Transverse colon (tissue), 4 donors: ENCODE measurements at places on chromosomes 16 and 17.
A peak's percentile ranks its signal among the peaks of the same experiment; 100 is the strongest.

GRCh38 chr16:65697521-65697920 is 575.7 kb upstream of the CDH11 start:
- no peak for DNase-seq

DNA sequence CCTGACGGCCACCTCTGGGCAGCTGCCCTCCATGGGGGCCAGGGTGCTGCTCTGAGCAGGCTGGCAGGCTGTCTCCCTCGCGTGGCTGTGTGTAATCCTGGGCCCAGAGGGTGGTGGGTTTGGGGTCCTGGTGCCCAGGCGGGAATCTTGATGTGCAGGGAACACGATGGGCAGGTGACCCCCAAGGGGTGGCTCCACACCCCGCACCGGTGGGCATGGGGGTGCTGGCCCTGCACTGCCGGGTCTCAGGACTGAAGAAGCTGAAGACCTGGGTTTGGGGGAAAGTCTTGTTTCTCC is 8.6 kb downstream of the CHMP6 start:
- no peak for DNase-seq

- no peak for DNase-seq
These were observed 26.7 kb downstream of the ABCA5 start for GRCh38 chr17:69300222-69300621.

GRCh38 chr17:42077755-42078154 is 20.5 kb downstream of the ZNF385C start:
- DNase-seq: no peak

- DNase-seq: no peak
These were observed 441.1 kb upstream of the RBFOX1 start for GRCh38 chr16:6891496-6891895.

DNA sequence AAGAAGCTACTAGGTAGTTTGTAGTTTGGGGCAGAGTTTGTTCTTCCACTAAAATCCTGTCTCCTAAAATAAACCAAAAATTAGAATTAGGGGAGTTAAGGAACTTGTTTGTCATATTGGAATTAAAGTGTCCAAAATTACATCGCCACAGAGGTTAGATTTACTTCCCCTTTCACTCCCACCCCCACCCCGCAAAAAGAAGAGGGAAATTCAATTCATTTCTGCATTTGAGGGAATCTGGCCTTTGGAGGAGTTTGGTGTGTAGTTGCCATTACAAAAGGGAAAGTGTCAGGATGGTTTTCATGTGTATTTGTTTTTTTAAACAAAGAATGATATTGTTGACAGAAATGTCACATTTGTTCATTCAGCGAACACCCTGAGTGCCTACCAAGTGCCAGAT is 5.8 kb downstream of the TMEM97 start:
- DNase-seq: no peak

GRCh38 chr16:64870859-64871258 is 251.0 kb downstream of the CDH11 start:
- DNase-seq: no peak

DNA sequence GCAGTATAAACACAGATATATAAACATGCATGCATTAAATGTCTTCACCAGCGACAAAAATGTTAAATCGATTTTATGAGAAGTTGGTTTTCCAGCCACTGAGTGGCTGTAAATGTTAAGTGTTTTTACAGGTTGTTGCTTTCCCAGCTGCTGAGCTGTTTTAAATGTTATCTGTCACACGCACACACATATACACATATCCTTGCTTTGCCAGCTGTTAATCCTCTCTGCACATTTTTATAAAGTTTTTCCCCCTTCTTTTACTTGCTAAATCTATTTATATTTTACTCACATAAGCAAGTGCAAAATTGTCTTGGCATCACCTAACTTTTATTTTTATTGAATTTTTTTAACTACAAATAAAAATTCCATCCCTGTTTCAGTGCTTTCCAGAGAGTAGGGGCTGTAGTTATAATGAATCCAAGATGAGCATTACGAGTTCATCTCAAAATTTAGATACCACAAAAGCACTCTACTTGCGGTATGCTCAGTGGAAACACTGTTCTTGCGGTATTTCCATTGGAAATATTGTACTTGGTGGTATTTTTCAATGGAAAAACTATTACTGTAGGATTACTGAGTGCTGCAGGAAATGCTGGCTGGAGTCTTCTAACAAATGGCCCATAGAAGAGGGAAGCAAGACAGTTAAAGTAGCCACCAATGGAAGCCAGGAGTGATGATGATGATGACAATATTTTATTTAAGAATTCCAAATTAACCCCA is 124.9 kb upstream of the KCNJ16 start:
- DNase-seq: no peak

- no peak for DNase-seq
These were observed 15.9 kb downstream of the MINK1 start for GRCh38 chr17:4849011-4849536.

- no peak for DNase-seq
These were observed 25.8 kb upstream of the GINS3 start for GRCh38 chr16:58366247-58367031.

GRCh38 chr16:80948886-80949493 is 57.7 kb downstream of the CMC2 start:
- DNase-seq: peak; percentile 28

DNA sequence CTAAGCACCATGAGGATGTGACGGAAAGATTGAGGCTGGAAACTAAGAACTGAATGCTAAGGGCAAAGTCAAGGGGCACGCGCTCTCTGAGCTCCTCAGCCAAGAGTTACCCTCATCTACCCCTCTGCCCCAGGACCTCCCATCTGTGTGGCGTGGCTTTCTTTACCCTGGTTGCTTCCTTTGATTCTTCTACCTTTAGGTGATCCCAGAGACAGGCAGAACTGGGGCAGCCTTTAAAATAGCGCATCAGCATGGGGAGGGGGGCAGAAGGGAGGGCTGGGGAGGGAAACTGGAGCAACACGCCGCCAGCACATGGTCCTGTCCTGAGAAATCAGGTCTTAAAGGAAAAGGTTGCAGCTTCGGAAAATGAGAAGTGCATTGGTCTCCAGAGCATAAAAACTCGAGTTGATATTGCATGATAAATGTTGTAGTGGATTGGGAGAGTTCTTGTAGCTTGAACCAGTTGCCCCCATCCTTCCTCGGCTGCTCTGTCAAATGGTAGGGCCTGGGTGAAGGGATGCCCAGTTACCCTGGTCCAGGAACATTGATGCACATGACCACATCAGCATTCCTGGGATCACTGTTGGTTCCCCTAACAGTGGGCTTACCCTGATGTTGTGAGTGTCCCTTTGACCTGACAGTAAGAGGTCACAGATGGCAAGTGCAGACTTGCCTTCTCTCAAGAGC is 29.7 kb downstream of the LDHD start:
- DNase-seq: no peak

GRCh38 chr16:30484887-30485286 is 12.3 kb downstream of the ITGAL start:
- DNase-seq: no peak

- no peak for DNase-seq
These were observed 26.3 kb upstream of the APOH start for GRCh38 chr17:66255527-66255971.

DNA sequence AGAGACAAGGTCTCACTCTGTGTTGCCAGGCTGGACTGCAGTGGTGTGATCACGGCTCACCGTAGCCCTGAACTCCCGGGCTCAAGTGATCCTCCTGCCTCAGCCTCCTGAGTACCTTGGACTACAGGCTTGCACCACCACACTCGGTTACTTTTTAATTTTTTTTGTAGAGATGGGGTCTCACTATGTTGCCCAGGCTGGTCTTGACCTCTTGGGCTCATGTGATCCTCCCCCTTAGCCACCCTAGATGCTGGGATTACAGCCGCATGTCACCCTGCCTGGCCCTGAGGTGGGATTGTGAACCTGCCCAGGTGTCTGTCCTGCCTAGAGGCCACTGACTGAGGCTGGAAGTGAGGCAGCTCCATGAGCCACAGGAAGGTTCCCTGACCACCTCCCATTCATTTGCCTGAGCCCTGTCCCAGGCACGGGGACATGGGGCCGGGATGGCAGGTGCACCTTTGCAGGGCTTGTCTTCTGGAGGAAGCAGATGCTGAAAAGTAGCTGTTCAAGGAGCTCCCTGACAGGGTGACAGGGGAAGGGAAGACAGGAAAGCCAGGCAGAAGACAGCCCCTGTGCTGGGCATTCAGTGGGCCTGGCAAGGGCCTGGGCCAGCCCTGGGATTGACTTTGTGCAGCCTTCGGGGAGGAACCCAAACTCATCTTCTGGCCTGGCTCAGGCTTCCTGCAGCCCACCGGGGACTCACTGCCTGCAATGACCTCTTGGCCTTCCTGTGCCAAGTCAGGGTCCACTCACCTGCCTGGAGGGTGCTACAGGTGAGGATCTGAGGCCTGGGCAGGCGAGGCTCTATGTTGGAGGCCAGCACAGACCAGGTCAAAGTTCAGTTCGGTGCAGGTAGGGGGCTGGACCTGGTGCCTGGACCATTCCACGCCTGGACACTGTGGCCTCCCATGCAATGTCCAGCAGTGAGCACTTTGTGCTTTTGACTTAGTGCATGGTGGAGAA is 8.1 kb upstream of the NOTUM start:
- no peak for DNase-seq

- peak; percentile 97 for DNase-seq
These were observed 351 bp upstream of the CTCF start for GRCh38 chr16:67561824-67562525.

DNA sequence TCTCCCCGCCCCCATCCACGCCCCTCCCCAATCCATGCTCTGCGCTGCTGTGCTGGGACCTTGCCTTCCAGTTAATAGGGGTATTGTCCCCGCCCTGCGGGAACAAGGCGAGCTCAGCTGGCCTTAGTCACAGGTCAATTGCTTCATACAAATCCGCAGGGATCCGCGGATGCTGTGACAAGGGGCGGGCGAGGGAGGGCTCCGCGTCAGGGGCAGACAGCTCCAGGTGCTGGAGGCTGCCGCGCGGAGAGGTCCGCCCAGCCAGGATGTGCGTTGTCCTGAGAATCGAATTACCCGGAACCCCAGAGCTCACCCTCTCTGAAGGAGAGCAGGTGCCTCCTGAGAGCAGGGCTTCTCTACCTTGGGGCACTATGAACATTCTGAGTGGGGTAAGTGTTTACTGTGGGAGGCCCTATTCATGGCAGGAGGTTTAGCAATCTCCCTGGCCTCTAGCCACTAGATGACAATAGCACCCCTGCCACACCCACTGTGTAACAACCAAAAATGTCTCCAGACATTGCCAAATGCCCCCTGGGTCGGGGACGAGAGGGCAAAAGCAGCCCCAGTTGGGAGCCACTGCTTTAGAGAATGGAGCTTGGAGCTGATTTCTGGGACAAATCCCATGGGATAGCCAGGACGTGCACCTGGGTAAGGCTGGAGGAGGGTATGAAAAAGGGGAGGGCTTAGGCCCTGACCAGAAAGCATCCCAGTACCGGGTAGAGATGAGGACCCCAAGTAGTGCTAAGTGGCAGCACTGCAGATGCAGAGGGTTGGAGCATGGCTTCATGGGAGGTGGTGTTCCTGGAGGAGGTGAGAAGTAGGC is 138.2 kb downstream of the CYLD start:
- DNase-seq: no peak

GRCh38 chr17:79981661-79982101 is 54.0 kb downstream of the TBC1D16 start:
- no peak for DNase-seq

- DNase-seq: no peak
These were observed 13.5 kb downstream of the CA4 start for GRCh38 chr17:60163108-60163784.

DNA sequence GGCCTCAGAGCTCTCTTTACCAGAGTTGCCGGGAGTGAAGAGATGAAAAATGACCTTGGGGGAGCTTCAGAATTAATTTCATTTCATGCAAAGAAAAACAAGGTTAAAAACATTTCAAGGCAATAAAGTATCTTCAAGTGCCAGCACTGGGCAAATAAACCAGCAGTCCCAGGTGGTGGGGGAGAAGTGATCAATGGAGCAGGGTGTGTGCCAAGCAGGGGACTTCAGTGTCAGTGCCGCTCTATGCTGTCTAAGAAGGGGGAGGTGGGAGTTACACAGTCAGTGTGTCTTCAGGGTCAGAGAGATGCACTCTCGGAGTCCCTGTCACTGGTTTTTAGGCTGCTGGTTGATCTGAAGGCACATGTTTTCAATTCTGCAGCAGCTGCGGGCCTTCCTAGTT is 57.2 kb upstream of the MGAT5B start:
- DNase-seq: no peak

DNA sequence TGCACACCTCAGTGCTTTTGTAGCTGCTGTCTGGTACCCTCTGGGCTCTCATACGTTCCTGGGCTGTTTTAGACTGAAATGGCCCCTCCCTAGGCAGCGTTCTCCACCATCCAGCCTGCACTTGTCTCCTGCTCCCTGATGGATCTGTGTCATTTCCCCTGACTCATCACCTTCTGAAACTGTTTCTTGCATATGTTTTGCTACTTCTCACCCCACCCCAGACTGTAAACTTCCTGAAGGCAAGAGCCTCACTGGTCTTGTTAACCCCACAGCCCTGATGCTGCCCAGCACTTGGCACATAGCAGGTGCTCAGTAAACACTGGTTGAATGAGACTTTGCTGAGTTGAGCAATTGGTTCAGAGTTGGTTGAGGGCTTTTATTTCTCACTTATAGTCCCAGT is 78.7 kb downstream of the CRISPLD2 start:
- no peak for DNase-seq

- no peak for DNase-seq
These were observed 43.8 kb downstream of the NDEL1 start for GRCh38 chr17:8479431-8479947.

DNA sequence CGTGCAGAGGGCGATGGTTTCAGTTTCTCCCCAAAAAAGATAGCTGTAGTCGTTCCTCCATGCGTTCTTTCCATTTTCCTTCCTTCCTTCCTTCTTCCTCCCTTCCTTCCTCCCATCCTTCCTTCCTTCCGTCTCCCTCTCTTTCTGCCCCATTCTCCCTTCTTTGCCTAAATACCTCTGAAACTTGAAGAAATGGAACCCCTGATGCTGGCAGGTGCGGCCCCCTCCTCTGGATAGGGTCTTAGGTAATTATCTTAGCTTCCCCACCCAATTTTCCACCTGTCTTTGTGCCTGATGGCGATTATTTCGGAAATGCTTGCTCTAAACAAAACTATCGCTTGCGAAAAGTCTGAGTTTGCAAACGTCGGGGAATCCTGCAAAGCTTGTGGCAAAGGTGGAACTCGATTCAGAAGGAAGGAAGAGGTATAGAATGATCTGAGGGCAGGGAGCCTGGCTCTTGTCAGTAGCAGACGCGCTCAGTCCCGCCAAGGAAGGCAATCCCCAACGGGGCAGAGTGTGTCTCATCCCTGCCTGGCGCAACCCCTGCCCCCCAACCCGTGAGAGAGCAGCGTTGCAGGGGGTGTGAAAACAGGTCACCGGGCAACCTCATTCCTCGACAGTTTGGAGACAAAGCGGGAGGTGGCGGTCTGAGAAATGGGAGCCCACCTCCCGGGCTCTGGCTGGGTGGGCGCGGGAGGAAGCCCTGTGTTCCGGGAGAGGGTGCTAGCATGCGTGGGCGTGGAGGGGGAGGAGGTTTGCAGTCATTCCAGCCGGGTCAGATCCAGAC is 2.9 kb upstream of the CBX8 start:
- DNase-seq: no peak
